ENCODE measurements at places on chromosomes 5 and 9.

- H3K4me3 ChIP-seq, result no peak overlapping the region
- peak overlapping the region; percentile 74 for H3K27ac ChIP-seq
- H3K4me1 ChIP-seq, result peaks cover 15% of the 10 kb centered on the region
- H3K36me3 ChIP-seq, result no peaks in the 10 kb centered on the region
- no peaks in the 10 kb centered on the region for H3K27me3 ChIP-seq
Observed at GRCh38 chr5:143921525-143922311, 109.8 kb downstream of the HMHB1 start.

DNA sequence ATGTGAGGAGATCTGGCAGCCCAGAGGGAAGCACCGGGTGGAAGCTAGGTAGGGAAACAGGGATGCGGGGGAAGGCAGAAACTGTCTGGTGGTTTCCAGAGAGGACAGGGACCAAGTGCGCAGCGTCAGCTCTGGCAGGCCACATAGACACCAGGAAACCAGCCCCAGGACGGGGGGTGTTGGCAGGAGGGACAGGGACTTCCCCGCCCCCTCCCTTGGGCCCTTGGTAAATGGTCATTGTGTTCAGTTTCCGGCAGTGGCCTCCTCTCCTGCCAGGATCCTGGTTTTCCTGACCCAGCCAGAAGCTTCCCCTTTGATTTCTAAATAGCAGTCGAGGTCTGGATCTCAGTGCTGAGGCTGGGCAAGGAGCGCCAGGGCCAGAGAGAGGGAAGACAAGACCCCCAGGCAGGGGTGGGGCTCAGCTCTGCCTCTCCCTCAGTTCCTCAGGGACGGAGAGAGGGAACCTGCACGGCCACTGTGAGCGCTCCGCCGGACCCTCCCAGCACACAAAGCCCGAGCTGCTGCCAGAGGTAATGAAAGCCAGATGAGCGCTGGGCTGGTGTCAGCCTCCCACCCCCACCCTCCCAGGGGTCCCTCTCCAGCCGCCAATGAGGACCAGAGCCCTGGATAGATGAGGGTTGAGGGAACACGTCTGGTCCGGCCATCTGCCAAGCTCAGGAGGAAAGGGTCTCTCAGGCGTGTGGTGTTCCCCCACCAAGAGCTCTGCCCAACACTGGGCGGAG, 1.8 kb downstream of the RALGDS start:
- peak overlapping the region; percentile 69 for H3K4me3 ChIP-seq
- no peaks in the 10 kb centered on the region for H3K36me3 ChIP-seq
- H3K27ac ChIP-seq, result peak overlapping the region; percentile 9

DNA sequence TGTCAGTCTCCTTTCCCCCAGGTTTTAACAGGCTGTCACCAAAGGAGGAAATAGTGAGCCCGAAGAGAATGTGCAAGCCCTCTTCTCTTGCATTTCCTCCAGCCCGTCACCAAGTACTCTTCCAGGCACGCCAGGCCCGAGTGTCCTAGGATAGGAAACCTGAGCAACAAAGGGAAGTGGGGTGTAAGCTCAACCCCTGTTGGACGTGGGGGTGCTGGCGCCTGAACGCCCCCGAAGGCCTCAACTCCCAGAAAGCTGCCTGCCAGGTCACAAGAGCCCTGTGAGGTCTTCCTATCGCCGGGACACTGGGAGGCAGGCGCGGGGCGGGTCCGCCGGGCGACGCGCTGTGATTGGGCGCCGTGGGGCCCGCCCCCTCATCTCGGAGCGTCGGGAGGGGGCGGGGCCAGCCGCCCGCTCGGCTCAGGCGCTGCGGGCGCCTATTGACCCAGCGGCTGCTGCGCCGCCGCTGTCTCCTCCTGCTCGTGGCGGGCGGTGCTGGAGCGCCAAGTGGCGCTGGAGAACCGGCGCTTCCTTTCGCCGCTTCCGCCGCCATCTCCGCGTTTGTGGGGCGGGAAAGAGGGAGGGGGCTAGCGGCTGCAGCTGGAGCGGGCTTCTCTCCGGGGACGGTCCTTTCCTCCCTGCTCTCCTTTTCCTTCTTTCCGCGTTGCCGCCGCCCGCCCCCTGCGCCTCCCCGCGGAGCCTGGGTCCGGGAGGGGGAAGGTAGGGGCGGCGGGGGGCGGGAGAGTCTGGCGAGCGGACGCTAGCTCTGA, 572 bp upstream of the MAN2A1 start:
- peak overlapping the region; percentile 76 for H3K4me3 ChIP-seq
- peak overlapping the region; percentile 91 for H3K27ac ChIP-seq
- peaks cover 6% of the 10 kb centered on the region for H3K4me1 ChIP-seq
- H3K27me3 ChIP-seq, result no peaks in the 10 kb centered on the region

DNA sequence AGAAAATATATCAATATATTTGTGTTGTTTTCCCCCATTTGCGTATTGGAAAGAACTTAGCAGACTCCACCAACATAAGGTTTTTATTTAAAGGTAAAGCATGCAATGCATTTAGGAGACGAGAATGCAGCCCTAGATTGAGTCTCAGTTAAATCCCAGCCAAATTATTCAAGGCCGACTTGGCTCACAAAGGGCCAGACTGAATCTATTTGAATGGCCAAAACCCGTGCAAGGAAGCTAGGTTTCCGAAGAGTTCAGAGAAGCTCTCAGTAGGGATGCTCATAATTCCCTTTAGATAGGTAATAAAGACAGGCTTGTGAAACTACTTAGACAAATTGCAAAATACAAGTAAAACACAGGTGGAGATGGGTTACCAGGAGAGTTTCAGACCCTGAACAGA, 520.3 kb downstream of the CDH9 start:
- DNase-seq, result no peak
- H3K4me1 ChIP-seq, result no peaks in the 10 kb centered on the region
- no peaks in the 10 kb centered on the region for H3K27me3 ChIP-seq
- H3K36me3 ChIP-seq, result no peaks in the 10 kb centered on the region
- no peak overlapping the region for H3K27ac ChIP-seq

DNA sequence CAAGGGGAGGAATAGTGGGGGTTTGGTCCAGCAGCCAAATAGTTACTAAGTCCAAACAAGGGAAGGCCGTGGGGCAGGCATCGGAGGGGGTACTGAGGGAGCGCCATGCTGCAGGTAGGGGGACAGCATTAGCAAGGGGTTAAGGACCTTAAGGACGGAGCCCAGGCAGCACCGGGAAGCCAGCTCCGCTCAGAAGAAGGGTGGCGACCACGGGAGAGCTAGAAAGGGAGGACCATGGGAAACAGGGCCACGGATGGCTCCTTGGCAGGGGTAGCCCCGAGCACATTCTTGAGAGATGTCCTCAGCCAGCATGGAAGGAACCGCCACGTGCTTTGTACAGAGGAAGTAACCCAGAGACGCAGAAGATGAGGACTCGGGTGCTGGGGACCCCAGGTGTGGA, 76.2 kb upstream of the STXBP1 start:
- no peaks in the 10 kb centered on the region for H3K27me3 ChIP-seq
- peak overlapping the region; percentile 92 for H3K27ac ChIP-seq
- peak; percentile 59 for DNase-seq
- peaks cover 17% of the 10 kb centered on the region for H3K36me3 ChIP-seq

DNA sequence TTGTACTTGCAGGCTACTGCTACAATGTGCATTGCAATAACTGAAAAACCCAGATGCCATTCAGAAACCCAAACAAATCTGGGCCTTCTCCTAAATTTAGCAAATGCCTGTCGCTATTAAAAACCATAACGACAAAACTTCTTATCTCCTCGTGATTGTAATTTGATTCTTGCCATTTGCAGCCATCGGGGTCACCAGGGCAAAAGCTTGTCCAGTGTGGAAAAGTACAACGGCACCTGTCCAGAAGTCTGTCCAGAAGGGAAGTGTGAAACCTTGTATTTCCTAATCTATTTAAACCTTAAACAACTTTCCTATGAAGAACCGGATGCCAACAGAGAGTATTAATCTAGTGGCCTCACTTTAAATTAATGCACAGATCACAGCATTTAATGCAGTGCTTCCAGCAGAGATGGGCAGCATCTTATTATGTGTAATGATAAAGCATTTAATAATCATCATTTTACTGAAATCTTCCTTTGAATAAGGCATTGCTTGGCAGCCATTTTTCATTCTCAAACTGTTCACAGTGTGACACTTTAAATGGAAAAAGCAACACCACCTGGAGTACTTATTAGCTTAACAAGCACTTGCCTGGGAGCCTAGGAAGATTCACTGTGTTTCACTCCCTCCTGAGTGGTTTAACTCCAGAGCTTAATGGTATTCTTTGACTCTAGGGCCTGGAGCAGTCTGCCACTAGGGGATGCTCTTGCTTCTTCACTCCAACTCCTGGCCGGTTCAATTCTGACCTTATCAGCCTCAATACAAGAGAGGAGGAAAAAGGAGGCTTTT, 4.9 kb upstream of the C7 start:
- no peaks in the 10 kb centered on the region for H3K4me1 ChIP-seq
- H3K4me3 ChIP-seq, result no peak overlapping the region
- no peak overlapping the region for H3K27ac ChIP-seq
- H3K27me3 ChIP-seq, result no peaks in the 10 kb centered on the region
- peak; percentile 89 for DNase-seq
- H3K36me3 ChIP-seq, result no peaks in the 10 kb centered on the region

DNA sequence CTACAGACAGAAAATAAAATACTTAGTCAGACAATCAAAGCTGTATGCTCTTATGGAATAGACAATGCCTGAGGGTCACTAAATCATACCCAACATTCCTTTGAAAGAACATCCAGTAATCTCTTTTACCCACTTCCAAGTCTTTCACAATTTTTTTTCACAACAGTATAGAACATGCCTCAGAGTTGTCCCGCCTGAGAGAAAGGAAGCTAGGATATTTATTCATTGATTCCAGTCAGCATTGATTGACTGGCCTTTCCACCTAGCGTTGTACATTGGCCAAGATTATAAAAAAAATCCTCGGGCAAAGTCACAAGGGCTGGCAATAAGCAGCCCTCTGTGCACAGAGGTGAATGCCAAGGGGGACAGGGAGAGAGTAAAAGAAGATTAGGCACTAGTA, 318.1 kb upstream of the PIK3R1 start:
- no peaks in the 10 kb centered on the region for H3K27me3 ChIP-seq
- no peak overlapping the region for H3K27ac ChIP-seq
- H3K4me1 ChIP-seq, result no peaks in the 10 kb centered on the region
- DNase-seq, result no peak

GRCh38 chr5:104345222-104346016, 782.8 kb upstream of the NUDT12 start:
- no peak overlapping the region for H3K27ac ChIP-seq
- peak; percentile 9 for DNase-seq
- H3K36me3 ChIP-seq, result no peaks in the 10 kb centered on the region
- no peaks in the 10 kb centered on the region for H3K27me3 ChIP-seq
- H3K4me3 ChIP-seq, result no peak overlapping the region
- H3K4me1 ChIP-seq, result no peaks in the 10 kb centered on the region

DNA sequence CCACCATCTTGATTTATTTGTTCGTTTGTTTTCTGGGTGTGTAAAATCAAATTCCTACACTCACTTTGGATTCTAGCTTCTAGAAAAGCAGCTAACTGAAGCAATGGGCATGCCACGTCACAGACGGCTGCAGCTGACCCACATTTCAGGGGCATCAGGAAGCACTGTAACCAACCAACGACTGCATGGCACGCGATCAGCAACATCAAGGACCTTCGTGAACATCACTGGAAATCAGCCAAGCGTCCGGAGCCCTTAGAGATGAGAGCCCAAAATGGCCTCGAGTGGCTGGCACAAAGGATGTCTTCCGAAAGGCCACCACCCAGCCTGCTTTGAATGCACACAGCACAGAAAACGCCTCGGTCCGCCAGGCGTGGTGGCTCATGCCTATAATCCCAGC, 191.1 kb downstream of the OLFM1 start:
- H3K36me3 ChIP-seq, result no peaks in the 10 kb centered on the region
- H3K27ac ChIP-seq, result no peak overlapping the region
- no peak for DNase-seq
- H3K27me3 ChIP-seq, result no peaks in the 10 kb centered on the region

DNA sequence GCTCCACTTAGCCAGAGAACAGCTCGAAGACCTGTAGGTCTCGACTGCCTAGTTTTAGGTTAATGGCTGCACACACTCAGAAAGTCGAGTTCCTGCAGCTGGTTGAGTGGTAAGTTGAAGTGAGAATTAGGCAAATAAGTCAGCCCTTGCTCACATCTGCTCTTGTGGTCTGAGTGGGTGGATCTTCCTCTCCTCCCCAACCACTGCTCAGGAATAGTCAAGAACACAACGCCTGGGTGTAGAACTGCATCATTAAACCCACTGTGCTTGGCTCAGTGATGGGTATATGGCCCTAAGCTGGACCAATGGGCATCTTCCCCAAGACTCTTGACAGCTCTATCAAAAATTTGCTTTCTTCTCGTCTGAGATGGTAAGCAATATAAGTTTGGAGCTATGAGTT, 20.9 kb upstream of the ADAM19 start:
- no peak overlapping the region for H3K27ac ChIP-seq
- H3K27me3 ChIP-seq, result no peaks in the 10 kb centered on the region
- H3K36me3 ChIP-seq, result no peaks in the 10 kb centered on the region
- H3K4me3 ChIP-seq, result no peak overlapping the region
- H3K4me1 ChIP-seq, result no peaks in the 10 kb centered on the region

- H3K27ac ChIP-seq, result no peak overlapping the region
- no peaks in the 10 kb centered on the region for H3K4me1 ChIP-seq
- no peaks in the 10 kb centered on the region for H3K27me3 ChIP-seq
- H3K36me3 ChIP-seq, result peaks cover 3% of the 10 kb centered on the region
Observed at GRCh38 chr9:137116728-137117127, 2.2 kb upstream of the DPP7 start.

GRCh38 chr5:40873286-40873880, 32.2 kb downstream of the CARD6 start:
- no peak for DNase-seq
- H3K27ac ChIP-seq, result no peak overlapping the region
- H3K27me3 ChIP-seq, result no peaks in the 10 kb centered on the region

- H3K4me1 ChIP-seq, result no peaks in the 10 kb centered on the region
- peaks cover 10% of the 10 kb centered on the region for H3K27me3 ChIP-seq
- DNase-seq, result no peak
Observed at GRCh38 chr5:135060021-135060420, 26.0 kb upstream of the PITX1 start.

- H3K4me1 ChIP-seq, result no peaks in the 10 kb centered on the region
- DNase-seq, result no peak
- H3K36me3 ChIP-seq, result no peaks in the 10 kb centered on the region
- H3K4me3 ChIP-seq, result no peak overlapping the region
Observed at GRCh38 chr5:116864157-116864837, 289.7 kb upstream of the SEMA6A start.

Data from fibroblast of lung (primary cell).